Stimulated activated CD4-positive, alpha-beta T cell treated with anti-CD3 and anti-CD28 coated beads, Interleukin-1b, Interleukin-23, amount 100 ng/mL, for 1 hour (primary cell): ENCODE measurements at places on chromosomes 5 and 9.

- no peak for DNase-seq
Observed at GRCh38 chr5:158877706-158878105, 222.0 kb downstream of the EBF1 start.

- DNase-seq: no peak
Observed at GRCh38 chr5:97009212-97009898, 73.5 kb downstream of the LNPEP start.

DNA sequence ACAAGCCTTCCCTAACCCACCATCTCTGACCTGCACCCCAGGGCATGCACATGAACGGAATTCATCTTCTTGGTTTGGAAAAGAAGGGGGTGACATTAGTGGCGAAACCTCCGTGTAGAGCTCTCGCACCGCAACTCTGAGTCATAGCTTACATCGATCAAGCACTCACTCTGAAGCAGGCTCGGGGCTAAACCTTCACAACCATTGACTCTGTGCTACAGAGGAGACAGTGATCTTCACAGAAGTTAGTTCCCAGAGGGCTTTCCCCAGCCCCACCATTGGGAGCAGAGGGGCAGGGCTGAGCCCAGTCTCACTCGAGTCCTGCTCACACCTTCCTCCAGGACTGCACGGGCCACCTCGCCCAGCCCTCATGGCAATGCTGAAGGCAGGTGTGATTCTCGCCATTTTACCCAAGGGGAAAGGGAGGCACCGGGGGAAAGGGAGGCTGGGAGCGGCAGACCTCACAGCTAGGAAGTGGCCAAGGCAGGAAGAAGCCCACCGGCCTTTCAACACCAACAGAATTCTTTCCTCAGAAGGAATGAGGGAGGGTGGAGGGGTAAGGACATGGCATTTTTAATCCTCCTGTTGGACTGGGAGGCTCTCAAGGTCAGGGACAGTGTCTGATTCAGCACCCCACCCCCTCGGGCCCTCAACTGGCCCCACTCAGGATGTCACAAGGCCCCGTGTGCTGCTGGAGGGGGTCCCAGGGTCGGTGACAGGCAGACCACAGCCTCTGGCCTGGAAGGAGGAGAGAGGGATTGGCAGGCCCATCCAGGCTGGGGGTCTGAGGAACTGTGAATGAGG lies 25.9 kb upstream of the IL17B start:
- DNase-seq: no peak

- DNase-seq: no peak
Observed at GRCh38 chr5:129384193-129384592, 75.9 kb upstream of the ADAMTS19 start.

- DNase-seq: no peak
Observed at GRCh38 chr5:118551031-118551430, 437.3 kb downstream of the DTWD2 start.

GRCh38 chr5:82760856-82761255 lies 316.3 kb downstream of the TMEM167A start:
- no peak for DNase-seq

DNA sequence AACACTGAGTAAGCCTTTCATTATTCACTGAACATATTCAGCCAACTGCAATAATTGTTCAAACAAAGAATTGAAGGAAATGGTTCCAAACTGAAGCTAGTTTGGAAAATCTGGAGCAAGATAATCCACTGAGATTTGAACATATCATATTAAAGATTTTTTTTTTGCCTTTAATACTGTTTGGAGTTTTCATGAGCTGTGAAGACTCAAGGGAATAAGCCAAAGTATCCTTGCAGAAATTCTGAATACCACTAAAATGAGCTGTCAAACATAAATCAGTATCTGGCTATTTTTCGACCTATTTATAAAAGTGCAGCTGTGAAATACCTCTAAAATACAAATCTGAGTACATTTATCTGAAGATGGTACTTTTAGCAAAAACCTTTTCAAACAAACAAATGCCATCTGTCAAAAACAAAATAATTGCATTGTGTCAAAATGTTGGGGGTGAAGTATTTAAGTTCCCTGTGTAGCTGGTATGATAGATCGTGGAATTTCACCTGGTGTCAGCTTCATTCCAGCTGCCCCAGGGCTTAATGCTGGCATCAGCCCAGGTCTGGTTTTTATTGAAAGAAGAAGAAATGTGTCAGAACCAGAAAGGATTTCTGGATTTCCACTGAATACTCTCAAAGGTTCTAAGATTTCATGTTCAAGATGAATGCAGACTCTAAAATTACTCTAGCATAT lies 149.0 kb upstream of the GRAMD2B start:
- no peak for DNase-seq

- no peak for DNase-seq
Observed at GRCh38 chr5:148492351-148492750, 108.6 kb downstream of the FBXO38 start.

GRCh38 chr5:35115920-35116319 lies 68.2 kb upstream of the AGXT2 start:
- no peak for DNase-seq

DNA sequence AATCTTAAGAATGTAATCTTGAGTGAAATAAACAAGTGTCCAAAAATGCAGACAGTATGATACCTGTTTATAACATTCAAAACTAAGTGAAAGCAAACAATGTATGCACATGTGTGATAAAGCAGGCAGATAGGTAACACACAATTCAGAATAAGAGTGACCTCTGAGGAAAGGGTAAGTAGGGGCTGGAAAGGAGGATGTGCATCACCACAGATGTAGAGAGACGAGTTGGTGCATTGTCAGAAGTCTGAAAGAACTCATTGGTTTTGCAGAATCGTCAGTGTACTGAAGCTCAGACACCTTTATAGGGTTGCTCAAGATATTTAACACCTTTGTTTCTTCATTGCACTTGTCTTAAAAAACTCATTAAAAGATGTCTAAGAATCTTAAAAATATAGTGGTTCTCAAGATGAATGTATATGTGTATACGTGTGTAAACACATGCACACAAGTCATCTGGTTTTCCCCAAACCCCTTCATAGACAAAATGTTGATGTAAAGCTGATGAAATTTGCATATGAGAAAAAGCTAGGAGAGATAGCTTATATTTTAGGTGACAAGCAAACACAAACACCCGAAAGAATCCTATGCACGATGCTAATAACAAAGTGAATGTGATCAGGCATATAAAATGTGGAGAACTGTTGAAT lies 197.6 kb upstream of the MEF2C start:
- DNase-seq: no peak

DNA sequence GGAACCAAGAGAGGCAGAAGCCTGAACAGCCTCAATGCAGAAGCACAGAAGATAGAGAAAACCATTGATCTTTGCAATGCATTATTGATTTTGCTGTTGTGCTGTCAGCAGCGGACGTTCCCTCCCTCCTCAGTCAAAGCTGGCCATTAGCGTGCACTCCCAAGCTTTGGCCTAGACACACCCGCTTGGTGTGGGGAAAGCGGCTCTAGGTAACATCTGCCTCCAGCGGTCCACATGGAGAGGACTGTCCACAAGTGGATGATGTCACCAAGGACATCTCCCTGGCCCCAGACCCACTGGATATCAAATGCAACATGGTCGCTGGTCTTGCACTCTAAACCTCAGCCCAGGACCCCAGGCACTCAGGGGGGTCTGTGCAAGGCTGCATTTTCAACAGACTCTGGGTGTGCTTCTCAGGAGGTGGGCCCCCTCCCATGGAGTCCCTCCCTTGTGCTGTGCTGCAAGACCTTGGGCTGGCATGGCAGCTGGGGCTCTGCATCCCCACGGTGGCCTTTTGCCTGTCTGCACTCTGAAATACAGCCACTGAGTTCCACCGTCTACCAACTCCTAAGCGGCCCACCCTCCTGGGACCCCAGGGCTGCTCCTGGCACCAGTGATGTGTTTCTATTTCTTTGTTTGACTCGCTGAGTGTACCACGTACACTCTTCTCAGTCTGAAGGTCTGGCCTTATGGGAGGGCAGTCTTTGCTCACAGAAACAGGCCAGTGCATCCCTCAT lies 1.9 kb downstream of the SEMA4D start:
- DNase-seq: no peak

- DNase-seq: no peak
Observed at GRCh38 chr5:174459832-174460448, 264.4 kb upstream of the MSX2 start.

DNA sequence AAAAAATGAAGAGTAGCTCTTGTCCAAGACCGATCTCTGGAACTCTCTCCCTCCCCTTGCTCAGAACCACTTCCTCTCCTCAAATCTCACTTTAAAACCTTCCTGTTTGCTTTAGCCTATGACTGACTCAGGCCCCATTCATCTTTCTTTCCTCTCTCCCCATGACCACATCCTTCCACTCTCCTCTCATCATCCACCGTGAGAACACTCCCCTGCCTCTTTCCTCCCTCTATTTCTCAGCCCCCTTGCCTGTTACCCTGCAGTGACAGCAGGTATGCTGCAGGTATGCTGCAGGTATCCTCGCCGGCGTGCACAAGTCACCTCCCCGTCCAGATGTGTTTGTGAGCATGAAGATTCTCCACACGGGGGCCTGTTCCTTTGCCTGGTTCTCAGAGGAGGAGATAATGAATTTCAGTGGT lies 505.3 kb downstream of the CCDC171 start:
- no peak for DNase-seq

DNA sequence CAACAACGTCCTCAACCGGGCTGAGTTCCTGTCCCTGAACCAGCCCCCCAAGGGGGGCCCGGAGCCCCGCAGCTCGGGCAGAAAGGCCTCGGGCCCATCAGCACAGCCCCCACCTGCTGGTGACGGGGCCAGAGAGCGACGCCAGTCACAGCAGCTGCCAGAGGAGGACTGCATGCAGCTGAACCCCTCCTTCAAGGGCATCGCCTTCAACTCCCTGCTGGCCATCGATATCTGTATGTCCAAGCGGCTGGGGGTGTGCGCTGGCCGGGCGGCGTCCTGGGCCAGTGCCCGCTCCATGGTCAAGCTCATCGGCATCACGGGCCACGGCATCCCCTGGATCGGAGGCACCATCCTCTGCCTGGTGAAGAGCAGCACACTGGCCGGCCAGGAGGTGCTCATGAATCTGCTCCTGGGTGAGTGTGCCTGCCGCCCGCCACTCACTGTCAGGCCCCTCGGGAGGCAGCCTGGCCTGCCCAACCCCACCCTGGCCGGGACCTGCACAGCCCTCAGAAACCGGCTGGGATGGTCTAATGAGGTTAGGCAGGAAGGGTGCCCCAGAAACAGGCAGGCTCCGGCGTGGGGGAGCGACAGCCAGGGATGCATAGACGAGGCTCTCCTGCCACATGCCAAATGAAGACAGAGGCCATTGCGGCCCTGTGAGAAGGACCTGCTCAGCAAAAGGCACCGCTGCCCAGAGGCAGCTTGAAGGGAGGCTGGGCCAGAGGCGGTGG lies 678 bp downstream of the PLPP7 start:
- DNase-seq: no peak

DNA sequence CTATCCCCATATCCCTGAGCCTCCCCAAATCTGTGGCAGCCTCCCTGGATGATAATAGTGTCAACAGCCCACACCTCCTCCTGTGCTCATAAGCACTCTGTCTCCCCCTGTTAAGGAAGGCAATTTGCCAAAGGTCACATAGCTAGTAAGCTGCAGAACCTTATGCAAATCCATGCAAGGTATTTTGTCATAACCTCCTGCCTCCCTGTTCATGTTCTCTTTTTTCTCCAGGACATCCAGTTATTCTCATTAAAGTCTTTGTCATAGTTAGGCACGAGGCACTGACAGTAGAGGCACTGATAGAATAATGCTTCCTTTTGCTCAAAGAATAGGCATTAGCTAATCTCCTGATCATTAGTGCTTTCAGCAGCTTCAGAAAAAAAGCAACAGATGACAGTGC lies 10.2 kb upstream of the AUH start:
- DNase-seq: no peak

GRCh38 chr5:75856056-75856455 lies 138.8 kb upstream of the POC5 start:
- DNase-seq: no peak

- DNase-seq: peak; percentile 17
Observed at GRCh38 chr5:52800394-52801213, 12.9 kb downstream of the ITGA1 start.

GRCh38 chr9:91214867-91215266 lies 146.9 kb downstream of the AUH start:
- no peak for DNase-seq

DNA sequence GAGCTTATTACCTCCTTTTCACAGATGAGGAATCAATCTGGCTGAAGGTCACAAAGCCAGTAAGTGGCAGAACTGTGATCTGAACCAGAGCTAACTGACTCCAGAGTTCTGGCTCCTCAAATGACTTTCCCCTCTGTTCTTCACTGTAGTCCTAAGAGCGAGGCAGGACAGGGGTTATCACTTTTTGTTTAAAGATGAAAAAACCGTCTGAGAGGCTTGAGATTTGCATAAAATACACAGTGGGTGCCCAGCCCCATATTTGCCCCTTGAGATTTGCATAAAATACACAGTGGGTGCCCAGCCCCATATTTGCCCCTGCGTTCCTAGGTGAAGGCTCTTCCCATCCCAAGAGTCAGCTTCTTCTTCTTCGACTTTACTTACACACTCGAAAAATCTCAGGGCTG lies 667 bp downstream of the FBXO10 start:
- no peak for DNase-seq

DNA sequence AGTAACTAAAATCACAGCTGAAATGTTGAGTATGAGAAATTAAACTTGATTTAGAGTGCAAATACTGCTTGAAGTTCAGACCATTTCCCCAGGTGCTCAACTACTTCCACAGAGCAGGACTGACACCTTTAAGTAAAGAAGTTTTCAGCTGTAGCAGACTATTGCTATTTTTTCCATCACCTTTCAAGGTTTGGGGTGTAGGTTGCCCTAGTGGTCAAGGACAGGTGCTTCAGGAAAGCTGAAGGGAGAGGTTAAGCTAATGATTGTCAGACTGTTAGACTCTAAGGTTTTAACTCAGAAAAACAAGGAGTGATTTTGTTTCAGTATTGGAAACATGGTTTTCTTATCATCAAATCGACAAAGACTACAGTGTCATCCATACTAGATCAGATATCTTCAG lies 162.1 kb downstream of the CCDC192 start:
- no peak for DNase-seq

- no peak for DNase-seq
Observed at GRCh38 chr5:135826221-135826525, 8.3 kb upstream of the SLC25A48 start.

DNA sequence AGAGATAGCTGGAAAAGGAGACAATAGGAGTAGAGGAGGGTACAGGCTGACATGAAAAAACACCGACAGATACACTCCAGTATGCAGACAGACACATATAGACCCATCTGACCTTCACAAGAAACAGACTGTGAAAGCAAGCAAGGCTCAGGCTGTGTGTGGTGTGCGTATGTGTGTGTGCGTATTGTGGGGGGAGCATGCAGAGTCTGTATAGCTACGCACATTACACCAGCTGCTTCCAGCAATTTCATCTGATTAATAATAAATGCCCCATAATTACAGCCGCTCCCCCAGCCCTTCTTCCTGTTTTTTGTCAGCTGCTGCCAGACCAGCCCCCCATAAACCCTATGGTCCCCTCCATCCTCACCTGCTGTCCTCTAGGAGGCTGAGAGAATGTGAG lies 6.7 kb downstream of the CNTFR start:
- DNase-seq: no peak

GRCh38 chr9:74498621-74499095 lies 1.5 kb downstream of the RORB start:
- no peak for DNase-seq
